ENCODE measurements at places on chromosomes 6 and 20.

DNA sequence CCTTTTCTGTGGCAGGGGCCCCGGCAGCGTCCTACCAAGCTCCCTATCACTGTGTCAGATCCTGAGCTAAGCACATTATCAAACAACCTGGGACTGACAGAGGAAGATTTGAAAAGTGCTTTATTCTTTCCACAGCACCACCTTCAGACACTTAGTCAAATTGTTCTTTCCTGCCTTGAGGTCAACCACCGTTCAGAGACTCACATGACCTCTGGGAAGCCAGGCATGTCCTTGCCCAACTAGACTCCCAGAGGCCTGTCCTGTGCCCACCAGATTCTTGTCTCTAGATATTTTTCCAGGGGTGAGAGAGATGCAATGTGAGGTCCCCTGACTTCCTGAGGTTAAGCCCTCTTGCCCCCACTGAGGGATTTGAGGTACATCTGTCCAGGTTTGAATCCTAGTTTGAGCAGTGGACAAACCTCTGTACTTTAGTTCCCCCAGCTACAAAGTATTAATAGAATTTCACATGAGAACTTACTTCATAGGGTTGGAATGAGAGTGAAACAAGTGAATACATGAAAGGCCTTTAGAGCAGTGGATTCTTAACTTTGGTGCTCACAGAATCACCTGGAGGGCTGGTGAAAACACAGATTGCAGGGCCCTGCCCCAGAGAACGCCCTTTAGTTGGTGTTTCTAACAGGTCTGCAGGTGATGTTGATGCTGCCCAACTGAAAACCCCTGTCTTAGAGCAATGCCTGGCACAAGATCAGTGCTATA lies 179.8 kb downstream of the CLIC5 start:
- no peak for DNase-seq

GRCh38 chr6:5181510-5182317 lies 79.0 kb downstream of the LYRM4 start:
- no peak for DNase-seq

DNA sequence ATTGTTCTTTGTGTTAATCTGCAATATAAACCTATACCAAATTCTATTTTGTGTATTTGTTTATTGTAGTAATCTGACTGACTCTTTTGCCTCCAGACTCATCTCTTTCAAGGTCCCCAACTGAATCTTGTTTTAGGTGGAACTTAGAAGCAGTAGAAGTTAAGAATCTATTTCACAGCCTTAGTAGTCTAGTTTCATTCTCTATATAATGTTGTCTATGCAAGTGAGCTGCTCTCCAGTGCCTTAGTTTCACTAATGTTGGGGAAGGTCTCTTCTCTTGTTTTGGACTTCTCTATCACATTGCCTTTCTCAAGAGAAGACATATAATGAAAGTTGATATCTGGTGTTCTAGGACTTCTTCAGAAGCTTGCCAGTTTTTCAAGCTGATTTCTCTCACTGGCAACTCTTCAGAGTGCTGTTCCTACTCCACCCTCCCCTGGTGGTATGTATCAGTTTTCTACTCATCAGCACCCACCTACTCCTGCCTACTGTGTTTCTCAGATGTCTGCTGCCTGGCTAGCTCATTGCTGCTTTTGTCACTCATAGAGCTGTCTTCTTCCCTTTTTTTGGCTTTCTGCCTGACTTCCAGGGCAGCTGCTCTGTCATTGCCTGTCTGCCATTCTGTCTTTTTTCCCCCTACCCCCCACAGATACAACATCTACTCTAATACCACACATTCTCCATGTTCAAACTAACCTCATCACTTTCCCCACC lies 82.1 kb downstream of the PTPRA start:
- DNase-seq: no peak

GRCh38 chr6:125357515-125358256 lies 55.9 kb upstream of the HDDC2 start:
- DNase-seq: no peak

DNA sequence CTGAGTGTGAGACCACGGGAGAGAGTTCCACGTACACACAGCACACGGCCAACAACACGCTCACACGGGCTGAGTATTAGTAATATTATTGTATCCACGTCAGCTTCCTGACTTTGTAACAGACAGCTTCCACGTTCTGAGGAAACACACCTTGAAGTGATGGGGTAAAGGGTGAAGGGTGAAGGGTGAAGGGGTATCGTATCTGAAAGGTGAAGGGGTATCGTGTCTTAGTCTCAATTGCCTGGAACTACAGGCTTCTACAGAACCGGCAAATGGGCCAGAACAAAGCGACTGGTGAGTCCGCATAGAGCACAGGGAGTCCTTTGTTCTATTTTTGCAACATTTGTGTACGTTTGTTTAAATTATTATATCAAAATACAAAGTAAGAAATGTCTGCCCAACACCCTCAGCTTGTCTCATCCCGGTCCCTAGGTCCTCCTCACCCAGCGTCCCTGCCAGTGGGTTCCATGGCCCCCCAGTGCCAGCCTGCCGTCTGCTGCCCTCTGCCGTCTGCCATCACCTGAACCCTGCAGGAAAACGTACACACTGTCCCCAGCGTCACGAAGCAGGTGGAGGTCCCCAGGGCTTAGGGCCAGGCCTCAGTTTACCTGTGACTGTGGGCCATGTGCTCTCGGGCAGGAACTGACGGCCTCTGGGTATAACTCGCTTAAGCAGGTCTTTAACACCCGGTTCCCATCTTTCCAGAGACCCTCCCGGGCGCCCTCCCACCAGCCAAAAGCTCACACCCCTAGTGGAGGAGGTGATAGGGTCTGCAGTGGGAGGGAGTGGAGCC lies 4.4 kb upstream of the HELZ2 start:
- no peak for DNase-seq

GRCh38 chr6:38212579-38212978 lies 393.1 kb downstream of the ZFAND3 start:
- no peak for DNase-seq

DNA sequence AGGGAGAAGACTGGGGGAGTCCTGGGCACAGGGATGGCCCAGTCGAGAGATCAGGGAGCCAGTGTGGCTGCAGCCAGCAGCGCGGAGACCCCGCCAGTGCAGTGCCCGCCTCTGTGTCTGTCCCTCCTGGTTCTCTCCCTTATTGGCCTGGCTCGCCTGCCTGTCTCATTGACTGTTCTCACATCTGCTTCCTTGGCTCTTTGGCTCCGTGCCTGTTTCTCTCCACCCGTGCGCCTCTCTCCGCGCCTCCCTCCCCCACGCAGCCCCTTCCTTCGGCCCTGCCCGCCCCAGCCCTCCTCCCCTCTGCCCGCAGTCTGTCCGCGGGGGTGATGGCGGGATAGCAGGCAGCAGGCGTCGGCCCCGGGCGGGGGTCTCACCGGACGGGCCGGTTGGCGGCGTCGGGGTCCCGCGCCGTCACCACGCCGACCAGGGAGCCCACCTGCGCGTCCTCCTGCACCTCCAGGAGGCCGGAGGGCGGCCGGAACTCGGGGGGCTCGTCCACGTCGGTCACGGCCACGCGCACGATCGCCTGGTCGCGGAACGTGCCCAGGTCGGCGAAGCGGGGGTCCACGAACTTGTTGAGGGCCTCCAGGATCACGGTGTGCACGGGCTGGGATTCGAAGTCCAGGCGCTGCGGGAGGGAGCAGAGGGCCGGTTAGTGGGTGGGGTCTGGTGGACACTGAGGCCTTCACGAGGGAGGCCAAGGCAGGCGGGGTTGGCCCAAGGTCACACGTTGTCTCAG lies 92.0 kb downstream of the CD40 start:
- DNase-seq: no peak

DNA sequence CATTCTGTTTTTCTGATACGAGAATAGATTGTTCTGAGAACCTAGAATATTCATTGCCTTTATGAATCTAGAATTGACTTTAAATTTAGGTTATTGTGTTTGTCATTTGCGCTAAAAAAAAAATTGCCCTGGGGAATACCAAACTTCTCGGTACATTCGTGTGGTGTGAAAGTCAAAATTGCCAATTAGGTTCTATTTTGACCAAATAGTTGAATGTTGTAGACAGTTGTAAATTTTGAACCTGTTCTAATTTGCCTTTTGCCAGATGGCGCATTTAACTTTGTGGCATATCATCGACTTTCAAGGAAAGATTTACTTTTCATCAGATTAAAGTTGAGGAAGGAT lies 3.0 kb downstream of the WTAP start:
- DNase-seq: no peak

DNA sequence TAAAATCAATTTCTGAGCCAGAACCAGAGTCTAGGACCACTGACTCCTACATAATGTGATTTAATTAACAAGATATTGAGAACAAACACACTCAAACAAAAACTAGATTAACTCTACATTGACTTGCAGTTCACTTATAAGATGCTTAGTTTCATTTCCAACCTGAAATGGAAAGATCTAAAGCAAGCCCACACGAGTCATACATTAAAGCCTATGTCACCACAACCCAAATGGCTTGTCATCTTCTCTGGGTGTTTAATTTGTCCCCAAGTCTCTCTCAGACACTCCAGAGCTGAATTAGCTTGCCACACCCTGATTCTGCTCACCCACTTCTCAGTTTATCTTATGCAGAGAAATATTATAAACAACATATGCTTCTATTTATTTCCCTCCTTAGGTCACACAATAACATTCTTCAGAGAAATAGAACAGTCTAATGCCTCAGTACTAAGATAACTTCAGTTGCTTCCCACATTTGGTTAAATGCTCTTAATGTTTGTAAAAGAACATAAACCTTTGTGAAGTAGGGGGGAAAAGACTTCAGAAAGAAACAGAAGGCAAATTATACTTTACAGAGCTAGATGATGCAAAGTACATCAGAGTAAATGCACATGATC lies 8.8 kb upstream of the FBXO30 start:
- DNase-seq: no peak

GRCh38 chr6:135568379-135568778 lies 70.8 kb upstream of the AHI1 start:
- no peak for DNase-seq

GRCh38 chr6:90611543-90612312 lies 24.9 kb upstream of the MAP3K7 start:
- no peak for DNase-seq

GRCh38 chr6:150024646-150025155 lies 631 bp downstream of the RAET1L start:
- DNase-seq: no peak

- DNase-seq: no peak
These were observed 71.2 kb downstream of the ASXL1 start for GRCh38 chr20:32429343-32429742.

- no peak for DNase-seq
These were observed 137.7 kb upstream of the ARMC2 start for GRCh38 chr6:108710551-108710950.

GRCh38 chr6:158122048-158122447 lies 46.0 kb downstream of the SERAC1 start:
- no peak for DNase-seq

DNA sequence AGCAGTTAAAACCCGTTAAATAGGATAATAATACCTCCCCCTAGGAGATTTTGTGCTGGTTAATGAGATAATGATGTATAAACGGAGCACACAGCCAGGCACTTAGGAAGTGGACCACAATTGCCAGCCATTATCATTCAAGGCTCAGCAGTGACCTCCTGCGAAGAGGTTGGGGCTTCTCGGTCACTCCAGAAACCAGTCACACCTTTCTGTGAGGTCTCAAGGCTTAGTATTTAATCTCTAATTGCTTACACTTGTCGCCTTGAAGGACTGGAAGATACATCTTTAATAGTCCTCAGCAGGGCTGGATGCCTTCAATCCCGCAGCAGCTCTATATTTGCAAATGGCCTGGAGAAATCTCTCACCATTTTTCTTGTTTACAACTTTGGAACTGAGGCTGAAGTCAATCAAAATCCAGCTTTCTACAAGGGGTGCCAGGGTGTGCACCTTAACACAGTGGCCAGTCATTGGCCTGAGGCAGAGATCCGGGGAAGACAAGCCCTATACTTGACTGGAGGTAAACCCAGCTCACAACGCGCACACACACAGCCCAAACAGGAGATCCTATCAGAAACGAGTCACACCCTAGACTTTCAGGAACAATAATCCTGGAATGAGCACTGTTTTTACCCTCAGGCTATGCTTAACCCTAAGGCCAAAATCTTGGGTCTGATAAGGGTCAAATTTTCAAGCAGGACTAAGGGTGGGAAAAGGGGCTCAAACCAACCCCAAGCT lies 1.2 kb downstream of the POU5F1 start:
- DNase-seq: no peak

DNA sequence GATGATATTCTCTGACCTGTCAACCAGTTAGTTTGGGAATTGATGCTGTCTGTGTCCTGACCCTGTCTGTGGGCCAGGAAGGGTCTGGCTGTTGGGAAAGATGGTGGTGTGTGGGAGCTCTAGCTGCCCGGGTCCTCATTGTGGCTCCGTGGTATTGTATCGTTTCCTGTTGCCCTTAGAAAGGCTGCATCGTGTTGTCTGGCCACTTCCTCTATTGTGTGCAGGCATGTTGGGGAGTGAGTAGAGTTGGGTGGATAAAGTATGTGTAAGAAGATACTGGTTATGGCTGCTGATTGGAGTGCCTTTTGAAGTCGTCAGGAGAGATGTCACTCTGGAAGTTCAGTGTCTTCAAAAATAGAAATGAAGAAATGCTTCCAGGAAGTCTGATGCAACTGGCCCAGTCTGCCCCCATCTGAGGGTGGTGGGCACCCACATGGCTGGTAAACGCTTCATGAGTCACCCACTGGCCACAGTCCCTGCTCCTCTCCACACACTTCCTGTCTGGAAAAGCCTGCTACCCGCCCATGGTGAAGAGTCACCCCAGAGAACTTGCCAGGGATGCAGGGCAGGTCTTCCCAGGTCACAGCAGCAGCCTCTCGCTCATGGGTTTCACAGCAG lies 27.9 kb downstream of the PPARD start:
- no peak for DNase-seq

DNA sequence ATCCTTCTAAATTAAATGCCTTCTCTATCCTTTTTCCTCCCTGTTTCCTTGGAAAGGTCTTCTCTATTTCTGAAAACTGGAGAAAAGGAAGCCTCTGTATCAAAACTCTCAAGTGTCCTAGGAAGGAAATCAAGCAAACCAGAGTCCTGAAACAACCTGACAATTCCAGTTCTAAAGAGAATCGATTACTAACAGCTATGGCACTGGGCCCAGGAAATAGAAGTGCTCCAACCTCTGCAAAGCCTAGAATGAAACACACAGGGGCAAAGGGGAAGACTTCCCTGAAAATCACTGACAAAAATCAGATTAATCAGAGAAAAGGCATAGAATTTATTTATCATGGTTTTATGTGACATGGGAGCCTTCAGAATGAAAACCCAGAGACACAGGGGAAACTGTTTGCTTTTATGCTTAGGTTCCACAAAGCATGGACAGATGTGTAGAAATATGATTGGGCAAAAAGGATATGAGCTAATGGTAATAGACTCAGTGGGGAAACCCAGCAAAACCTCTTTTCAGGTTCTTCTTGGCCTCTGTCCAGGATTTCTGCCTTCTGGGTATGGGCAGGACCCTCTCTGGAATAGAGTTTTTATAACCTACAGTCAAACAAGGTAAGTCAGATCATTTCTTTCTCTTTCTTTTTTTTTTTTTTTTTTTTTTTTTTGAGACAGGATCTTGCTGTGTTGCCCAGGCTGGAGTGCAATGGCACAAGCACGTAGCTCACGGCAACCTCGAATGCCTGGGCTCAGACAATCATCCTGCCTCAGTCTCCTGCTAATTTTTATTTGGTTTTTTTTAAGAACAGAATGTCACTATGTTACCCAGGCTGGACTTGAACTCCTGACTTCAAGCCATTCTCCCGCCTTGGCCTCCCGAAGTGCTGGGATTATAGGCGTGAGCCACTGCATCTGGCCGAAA lies 91.7 kb downstream of the CD24 start:
- DNase-seq: no peak

GRCh38 chr6:81553216-81553615 lies 199.3 kb downstream of the TENT5A start:
- DNase-seq: no peak
